ENCODE measurements at places on chromosomes 6 and 20.

DNA sequence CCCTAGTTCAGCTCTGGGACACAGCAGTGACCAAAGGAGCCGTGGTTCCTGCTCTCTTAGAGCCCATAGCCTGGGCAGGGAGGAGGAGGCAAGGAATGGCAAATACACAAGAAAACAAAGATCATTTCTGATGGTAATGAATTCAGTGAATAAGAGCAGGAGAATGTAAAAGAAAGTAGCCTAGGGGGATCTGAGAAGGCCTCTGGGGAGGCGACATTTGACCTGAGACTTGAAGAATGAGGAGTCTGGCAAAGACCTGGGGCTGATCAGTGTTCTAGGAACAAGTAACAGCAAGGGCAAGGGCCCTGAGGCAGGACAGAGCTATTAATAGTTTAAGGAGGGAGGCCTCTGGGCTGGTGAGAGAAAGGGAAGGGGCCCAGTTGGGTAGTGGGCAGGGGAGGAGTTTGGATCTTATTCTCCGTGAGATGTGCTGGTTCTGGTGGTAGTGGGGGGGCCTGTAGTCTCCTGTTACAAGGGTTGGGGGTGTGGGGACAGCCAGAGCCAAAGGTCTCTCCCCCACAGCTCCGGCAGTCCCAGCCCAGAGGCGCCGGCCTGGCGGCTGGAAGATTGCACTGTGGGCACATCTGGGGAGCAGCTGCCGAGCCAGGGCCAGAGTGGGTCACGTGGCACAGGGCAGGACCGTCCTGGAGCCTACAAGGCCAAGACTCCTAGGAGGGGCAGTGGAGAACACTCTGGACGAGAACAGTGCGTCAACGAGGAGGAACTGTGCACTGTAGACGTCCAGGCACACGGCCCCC is 9.3 kb upstream of the ID1 start:
- DNase-seq = no peak

DNA sequence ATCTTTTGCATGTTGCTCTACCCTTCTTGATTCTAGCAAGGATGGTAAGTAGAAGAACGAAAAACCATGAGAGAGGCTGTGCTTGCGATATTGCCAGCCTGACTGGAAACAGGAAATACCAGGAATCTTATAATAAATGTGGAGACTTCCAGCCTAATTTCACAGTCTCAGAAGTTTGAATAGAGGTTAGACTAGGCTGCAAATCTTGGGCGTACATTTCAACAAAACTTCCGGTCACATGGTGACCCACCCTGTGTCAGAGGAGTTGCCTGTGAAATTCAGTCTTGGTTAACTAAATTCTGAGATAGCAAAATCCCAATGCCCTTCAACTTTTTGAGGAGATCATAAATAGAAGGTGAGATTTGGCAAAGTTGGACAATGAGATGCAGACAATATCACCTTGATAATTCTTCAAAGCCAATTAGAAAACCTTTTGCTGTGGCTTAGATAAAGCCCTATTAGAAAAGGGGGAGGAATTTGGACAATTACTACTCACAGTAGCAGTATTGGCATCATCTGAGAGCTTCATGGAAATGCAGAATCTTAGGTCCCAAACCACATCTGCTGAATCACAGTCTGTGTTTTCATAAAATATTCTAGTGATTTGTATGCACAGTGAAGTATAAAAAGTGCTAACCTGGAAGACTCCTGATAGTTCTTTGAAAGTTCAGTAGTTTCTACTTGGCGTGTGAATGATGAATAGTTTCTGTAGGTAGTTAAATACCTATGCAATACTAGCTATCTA is 262.0 kb upstream of the JAG1 start:
- DNase-seq = no peak

DNA sequence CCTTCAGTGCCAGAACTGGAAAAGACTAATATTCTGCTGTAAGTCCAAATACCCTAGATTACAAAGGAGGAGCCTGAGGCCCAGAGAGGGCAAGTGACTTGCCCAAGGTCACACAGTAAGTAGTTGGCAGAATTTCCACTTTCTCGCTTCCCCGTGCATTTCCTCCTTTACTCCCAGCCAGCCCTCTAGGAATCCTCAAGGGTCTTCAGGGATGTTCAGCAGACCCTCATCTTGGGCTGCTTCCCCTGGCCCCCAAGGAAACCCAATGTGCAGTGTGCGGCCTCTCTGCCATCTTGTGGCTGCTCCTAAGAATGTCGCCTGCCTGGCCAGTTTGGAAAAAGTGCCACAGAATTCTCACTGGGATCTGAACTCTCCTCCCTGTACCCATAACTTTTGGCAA is 217.7 kb upstream of the LRFN2 start:
- no peak for DNase-seq

DNA sequence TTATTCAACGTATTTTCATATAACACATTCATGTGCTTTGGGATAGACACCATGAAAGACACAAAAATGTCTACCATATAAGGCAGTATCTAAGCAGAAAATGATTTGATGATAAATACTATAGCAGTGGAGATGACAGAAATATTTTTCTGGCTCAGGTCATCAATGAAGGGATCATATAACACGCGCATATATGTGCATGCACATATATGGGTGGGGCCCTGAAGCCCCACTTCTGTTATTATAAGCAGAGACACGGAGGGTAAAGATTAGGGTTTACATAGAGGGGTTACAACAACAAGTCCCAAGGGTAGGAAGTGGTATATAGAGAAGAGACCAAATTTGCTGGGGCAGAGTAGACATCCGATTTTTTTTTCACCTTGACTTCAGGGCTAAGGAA is 16.0 kb downstream of the COL9A1 start:
- DNase-seq = no peak
